ENCODE measurements at places on chromosomes 2 and 18.

DNA sequence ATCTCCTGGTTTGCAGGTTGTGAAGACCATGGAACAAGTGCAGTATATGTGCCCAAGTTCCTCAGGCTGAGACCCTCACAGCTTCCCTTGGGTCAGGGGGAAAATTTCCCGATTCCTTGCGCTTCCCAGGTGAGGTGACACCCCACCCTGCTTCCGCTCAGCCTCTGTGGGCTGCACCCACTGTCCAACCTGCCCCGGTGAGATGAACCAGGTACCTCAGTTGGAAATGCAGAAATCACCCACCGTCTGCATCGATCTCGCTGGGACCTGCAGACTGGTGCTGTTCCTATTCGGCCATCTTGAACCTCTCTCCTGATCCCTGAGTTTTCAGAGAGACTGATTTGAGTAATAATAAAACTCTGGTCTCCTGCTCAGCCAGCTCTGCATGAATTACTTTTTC, 30.6 kb downstream of the CHCHD5 start:
- DNase-seq, result no peak

DNA sequence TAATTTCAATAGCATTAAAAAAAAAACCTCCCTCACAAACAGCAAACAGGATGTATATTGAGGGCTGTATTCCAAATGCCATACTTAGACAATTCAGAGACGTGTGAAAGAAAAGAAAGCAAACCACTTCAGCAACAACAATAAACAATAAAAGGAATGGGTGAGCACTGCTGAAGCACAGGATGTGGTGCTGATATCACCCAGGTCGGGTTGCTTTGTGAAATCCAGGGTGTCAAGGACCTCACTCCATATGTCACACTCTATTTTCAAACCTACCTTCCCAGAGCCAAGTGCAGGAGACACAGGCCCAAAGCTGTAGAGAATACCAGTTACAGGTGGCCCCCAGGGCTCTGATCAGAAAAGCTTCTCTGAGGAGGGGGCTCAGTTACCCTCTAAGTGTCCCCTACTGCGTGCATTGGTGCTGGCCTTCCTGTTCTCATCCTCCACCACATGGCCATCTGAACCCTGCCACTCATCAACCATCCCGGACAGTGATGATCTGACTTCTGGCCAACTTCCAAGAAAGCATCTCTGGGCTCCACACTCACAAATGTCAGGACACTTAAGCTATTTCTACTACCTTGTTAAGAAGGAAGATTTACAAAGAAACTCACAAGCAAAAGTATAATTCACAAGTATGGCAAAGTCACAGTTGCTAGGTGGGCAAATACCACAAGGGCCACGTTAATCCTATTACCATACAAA, 363.0 kb downstream of the SS18 start:
- DNase-seq, result no peak

DNA sequence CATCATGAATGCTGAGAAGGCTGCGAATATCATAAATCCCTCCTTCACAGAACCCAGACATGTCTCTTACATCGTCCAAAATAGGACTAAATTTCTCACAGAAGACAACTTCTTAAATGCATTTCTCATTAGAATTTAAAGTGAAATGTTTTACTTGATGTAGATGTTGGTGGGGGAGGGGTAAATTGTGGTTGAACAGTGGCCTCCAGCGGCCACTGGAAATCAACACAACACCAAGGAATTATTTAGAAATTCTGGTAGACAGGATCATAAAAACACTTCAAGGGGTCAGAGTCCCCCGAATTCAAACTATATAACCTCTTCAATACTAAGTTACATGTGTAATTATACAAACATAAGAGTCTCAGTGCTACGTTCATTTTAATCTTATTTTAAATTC, 135.9 kb downstream of the ABCA12 start:
- peak; percentile 60 for DNase-seq

- no peak for DNase-seq
Measured at GRCh38 chr2:9360701-9361100, 62.6 kb downstream of the ITGB1BP1 start.

- DNase-seq, result no peak
Measured at GRCh38 chr2:41736586-41736985, 311.2 kb upstream of the PKDCC start.

GRCh38 chr2:19989342-19989666, 601 bp downstream of the WDR35 start:
- DNase-seq, result no peak

DNA sequence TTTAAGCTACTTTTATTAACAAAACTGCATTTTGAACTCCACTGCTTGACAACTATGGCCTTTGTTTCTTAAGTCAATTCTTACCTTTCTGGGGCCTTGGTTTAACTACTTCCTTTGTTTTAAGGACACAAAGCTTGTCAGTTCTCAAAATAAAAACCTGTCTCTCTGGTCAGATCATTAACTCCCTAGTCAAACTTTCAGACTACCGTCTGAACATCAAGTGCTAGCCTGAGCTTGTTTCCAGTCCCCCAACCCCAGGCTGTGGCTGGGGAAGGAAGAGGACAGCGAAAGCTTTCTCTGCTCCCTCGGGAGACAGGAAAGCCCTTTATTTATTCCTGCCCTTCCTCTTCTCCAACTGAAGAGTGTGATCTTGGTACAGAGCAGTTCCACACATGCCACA, 1.7 kb downstream of the SH3YL1 start:
- peak; percentile 9 for DNase-seq

All from NCI-H69 (cell line).